ENCODE measurements at places on chromosomes 16 and 17.

DNA sequence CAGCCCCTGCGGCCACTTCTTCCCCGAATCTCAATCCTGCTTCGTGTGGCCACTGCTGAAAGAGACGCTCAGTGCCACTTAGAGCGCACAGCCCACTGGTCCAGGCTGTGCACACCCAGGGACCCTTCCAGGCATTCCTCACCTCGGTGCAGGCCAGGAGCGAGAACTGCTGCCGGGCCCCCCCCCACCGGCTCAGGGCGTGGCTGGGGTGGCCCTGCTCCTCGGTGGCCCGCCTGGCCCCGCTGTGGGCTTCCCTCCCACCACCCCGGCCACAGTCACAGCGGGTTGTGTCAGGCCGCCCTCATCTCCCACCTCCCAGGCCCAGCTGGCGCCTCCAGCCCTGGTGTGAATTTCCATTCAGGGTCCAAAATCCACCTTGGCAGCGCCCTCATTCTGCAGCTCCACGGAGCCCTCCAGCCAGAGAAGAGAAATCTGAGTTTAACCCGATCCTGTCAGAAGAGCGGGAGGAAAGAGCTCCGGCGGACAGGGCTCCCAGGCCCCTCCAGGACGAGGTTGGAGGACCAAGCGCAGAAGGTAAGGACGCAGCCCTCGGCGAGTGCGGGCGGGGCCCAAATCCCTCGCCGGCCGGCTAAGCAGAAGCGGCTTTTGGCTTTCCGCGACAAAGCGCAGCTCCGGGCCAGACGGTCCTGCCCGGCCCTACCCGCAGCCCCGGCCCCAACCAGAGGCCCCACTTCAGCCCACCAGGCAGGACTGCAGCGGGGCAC, 12.0 kb downstream of the TBC1D16 start:
- peak; percentile 30 for DNase-seq

DNA sequence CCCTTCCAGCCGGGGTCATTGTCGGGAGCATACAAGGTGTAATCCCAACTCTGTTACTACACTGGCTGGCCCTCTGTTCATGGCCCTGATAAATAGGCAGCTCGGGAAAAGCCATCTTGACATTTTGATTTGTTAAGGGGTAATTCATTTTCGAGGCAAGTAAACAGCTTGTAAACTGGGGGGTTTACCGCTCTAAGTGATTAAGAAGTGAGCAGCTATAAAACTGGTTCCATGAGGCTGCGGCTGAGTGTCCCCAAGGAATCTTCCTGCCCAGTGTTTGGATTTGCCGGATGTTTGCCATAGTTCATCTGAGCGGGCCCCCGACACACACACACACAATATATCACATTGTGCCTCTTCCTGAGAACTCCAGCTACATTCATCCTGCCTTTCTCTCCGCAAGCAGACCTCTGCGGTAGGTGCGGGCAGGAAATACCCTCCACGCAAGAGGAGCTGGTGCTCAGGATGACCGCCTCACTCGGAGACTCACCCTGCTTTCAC, 92.2 kb downstream of the SOCS1 start:
- no peak for DNase-seq

GRCh38 chr16:57530104-57530521, 6.3 kb downstream of the CCDC102A start:
- DNase-seq, result no peak

- no peak for DNase-seq
Measured at GRCh38 chr17:13200671-13201070, 182.8 kb upstream of the ELAC2 start.

DNA sequence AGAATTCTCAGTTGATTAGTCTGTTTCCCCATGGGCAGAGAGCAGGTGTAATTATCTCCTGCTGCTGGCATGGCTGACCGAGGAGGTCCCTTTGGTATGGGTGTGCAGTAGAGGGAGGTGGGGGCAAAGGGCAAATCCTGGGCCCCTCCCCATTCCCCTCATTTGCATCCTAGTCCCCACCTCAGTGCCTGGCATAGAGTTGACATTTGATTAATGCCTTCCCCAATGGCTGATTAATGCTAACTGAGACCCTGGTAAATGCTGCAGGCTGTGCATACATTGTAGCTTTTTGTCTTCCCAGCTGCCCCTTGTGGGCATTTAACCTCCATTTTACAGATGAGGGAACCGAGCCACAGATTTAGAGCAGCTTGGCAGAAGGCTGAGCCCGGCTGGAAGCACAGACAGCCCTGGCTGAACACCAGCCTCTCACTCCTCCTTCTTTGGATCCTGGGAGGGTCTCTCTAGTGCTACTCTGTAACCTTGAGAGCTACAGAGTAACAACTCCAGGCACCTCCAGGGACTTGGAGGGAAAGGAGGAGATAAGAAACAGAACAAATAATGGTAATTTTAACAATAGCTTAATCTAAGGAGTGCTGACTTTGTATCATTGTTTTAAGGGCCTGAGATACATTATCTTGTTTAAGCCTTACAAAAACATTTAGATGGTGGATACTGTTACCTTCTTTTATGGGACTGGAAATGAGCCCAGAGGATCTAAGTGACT, 5.1 kb downstream of the PLCG2 start:
- peak; percentile 90 for DNase-seq

DNA sequence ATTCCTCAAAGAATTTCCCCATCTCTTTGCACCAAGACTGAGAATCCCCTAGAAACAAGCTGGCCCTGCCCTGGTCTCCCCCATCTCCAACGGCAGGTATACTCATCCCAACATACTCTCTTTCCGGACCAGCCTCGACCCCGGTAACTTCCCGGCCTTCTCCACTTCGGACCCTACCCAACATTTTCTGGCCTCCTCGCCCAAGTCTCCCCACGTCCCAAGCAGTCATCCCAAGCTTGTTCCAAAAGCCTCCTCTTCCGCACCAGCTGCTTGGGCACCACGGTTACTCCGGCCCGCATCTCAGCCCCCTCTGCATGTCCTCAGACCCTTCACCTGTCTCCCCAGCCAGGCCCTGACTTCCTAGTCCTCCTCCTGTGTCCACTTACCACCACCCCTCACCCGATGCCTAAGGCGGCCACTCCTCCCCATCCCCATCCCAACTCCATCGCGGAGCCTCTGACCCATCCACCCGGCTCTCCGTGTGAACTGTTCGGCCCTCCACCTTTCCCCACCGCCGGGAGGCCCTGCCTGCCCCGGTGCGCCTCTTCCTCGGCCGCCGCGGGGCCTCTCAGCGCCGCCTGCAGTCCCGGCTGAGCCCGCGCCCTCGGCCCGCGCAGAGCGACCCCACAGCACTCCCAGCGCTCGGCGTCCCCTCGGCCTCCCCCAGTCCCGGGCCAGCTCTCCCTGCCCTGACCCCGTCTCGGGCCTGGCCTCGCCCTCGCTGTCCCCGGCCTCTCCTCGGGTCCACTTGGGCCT, 994 bp downstream of the PITPNA start:
- DNase-seq, result no peak

- no peak for DNase-seq
Measured at GRCh38 chr16:74111456-74111982, 185.1 kb upstream of the PSMD7 start.

DNA sequence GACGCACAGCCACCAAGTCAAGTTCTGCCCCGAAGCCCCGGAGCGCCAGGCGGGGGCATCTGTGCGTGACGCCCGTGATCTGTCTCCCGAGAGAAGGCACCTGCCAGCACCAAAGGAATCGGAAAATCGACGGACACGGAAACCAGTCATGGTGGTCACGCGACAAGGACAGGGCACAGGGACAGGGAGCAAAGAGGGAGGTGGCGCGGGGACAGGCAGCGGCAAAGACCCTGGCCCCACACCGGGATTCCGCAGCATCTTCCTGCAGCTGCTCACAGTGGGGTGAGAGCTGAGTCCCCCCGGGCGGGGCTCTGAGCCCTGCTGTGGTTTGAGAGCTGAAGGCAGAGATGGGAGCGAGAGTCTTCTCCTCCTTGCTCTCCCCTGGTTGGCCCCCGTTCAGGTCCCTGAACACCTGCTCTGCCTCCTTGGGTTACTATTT, 56.4 kb downstream of the ABR start:
- DNase-seq, result no peak

DNA sequence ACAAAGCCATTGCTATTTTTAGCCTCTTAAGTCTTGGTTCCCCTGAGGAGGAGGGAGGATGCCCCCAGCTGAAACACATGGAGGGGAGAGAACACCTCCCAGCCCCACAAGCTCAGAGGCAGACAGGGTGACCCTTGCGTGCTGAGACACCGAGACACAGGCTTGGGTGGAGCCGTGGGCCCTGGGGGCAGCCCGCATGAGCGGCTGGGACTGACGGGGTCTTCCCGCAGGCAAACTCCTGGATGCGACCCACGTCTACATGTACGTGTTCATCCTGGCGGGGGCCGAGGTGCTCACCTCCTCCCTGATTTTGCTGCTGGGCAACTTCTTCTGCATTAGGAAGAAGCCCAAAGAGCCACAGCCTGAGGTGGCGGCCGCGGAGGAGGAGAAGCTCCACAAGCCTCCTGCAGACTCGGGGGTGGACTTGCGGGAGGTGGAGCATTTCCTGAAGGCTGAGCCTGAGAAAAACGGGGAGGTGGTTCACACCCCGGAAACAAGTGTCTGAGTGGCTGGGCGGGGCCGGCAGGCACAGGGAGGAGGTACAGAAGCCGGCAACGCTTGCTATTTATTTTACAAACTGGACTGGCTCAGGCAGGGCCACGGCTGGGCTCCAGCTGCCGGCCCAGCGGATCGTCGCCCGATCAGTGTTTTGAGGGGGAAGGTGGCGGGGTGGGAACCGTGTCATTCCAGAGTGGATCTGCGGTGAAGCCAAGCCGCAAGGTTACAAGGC, 9.8 kb downstream of the SLC16A3 start:
- no peak for DNase-seq

DNA sequence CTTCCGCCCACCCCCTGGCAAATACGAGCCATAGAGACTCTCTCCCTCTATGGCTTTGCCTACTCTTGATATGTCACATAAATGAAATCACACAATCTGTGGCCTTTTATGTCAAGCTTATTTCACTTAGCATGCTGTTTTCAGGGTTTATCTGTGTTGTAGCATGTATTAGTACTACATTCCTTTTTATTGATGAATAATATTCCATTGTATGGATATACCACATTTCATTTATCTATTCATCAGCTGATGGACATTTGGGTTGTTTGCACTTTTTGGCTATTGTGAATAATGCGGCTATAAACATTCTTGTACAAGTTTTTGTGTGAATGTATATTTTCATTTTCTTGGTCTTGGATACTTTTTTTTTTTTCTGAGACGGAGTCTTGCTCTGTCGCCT, 37.0 kb upstream of the DHX8 start:
- no peak for DNase-seq

All from NCI-H526 treated with DMSO at 0.1 percent for 48 hours (cell line).